ENCODE measurements at places on chromosomes 6 and 20.

- DNase-seq, result no peak
Observed at GRCh38 chr20:53371216-53371615, 222.4 kb downstream of the ZNF217 start.

- DNase-seq, result no peak
Observed at GRCh38 chr6:114997813-114998292, 655.0 kb upstream of the HS3ST5 start.

- no peak for DNase-seq
Observed at GRCh38 chr6:6320901-6321300, 439 bp upstream of the F13A1 start.

GRCh38 chr6:53583451-53583850 lies 38.5 kb upstream of the GCLC start:
- no peak for DNase-seq

DNA sequence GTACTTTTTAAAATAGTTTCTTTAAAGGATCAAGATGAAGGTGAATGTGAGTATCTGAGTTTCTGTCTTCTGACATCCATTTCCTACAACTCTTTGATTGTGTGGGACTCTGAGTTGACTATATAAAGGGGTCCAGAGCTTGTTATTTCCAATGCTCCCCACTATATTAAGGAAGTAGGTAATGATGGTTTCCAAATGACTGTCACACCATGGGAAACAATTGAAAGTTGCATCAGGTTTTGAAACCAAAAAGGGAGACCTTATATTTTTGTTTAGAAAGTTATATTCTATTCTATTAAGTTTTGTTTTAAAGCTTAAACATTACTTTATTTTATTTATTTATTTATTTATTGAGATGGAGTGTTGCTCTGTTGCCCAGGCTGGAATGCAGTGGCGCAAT lies 11.2 kb downstream of the CASS4 start:
- DNase-seq, result no peak

GRCh38 chr6:134609716-134610261 lies 291.9 kb upstream of the SGK1 start:
- no peak for DNase-seq

- DNase-seq, result no peak
Observed at GRCh38 chr6:144360401-144360800, 75.3 kb downstream of the UTRN start.

- DNase-seq, result no peak
Observed at GRCh38 chr6:3306848-3307247, 48.1 kb downstream of the PSMG4 start.

GRCh38 chr20:19750907-19751636 lies 7.0 kb upstream of the RIN2 start:
- DNase-seq, result no peak

GRCh38 chr6:100171533-100172321 lies 177.7 kb upstream of the MCHR2 start:
- no peak for DNase-seq

DNA sequence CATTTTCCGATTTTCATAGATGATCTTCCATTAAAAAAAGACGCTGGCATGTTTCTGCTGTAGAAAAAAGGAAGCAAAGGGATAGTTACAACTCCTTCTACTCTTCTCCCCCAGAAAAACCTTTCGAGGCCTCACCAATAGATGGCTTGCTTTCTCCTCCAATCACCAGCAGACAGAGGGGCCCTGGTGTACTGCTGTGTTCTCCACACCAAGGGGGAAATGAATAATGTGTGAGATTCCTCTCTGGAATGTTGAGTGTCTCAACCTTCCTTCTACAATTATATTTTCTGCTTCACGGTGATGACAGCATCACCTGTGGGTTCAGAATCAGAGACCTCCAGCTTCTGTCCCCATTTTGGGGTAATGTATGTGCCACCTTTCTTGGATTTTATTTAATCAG lies 185.7 kb upstream of the FLRT3 start:
- DNase-seq, result no peak

DNA sequence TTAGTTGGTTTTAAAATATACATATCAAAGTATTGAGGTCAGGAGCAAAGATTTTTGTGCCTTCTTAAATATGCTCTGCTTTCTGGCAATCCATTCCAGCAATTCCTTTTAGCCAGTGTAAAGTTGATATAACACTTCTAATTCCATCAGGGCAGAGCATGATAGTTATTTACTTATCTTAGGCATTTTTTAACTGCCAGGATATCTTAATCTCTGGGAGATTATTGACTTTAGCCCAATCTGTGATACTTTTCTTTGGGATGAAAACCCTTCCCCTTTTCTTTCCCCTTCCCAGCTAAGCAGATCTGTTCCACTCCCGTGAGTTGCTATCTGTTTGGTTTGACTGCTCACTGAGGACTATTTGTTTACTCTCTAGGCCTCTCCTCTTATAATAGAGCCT lies 168.7 kb upstream of the RSPO3 start:
- no peak for DNase-seq

DNA sequence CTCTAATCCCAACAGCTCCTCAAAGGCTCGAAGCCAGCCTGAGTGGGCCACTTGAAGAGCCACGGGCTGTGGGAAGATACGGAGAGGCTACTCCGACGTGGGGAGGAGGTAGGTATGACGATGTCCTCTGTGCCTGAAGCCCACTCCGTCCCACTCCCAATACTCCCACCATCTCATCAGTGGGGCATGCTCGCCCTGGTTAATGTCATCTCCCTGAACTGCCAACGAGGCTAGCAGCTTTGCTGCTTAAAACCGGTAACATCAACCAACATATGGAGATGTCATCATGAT lies 11.1 kb downstream of the NRN1 start:
- no peak for DNase-seq

DNA sequence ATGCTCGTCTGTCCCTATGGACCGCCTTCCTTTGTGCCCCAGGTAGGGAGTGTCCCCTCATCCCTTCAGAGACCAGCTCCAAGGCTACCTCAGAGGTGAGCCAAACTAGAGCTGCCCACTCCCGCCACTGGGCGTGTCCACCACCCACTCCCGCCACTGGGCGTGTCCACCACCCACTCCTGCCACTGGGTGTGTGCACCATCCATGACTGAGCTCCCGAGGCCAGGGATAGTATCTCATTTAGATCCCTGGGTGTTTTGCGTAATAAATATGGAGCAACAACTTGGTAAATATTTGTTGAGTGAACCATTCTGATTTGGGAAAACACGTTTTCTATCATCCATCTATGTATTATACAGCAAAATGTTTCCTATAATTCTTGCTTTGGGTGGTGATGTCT lies 68.8 kb downstream of the ZBTB2 start:
- no peak for DNase-seq

DNA sequence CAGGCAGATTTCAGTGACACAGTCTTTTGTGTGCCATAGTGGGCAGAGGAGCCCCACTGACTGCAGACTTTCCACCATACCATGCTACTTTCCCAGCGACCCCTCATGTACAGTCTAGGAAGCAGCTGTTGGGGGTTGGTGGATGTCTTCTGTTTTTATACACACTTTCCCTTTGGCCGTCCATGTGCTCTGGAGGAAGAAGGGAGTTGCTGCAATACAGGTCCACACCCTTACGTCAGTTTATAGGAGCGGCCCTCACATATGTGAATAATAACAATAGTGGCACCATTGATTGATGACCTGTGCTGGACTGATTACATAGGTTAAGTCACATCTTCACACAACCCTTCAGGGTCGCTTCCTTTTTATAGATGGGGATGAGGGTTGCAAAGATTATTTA lies 17.5 kb upstream of the CCN2 start:
- DNase-seq, result no peak

GRCh38 chr6:167933290-167933689 lies 64.2 kb upstream of the KIF25 start:
- no peak for DNase-seq

GRCh38 chr6:169536446-169537170 lies 165.2 kb downstream of the WDR27 start:
- DNase-seq, result no peak

DNA sequence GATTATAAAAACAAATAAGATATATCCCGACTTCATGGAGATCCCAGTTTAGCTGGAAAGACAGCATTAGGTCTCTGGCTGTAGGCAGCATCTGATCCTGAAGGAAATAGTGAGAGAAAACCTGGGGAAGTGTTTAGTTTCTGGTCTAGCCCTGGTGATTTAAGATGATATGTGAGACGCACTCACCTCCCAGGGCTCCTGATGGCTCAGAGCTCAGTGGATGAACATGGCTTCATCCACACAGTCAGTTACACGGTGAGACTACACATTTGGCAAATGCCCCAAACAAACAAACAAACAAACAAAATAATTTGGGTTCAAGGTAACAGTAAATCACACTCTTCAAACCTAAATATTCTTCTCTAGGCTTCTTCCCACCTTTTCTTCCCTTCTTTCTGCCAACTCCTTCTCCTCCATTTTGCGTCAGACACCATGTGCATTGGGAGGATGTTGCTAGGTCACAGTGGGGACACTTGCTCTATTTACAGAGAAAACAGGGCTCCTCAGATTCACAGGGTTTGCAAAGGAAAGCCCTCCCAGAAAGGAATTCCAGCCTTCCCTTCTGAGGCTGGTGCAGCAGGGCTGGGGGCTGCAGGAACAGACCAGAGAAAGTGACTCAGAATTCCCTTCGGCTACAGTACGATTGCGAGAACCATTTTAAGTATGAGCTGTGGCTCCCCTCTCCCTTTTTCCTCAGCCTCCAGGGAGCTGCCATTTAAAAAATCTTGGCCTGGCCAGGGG lies 59.6 kb upstream of the SALL4 start:
- DNase-seq, result no peak

DNA sequence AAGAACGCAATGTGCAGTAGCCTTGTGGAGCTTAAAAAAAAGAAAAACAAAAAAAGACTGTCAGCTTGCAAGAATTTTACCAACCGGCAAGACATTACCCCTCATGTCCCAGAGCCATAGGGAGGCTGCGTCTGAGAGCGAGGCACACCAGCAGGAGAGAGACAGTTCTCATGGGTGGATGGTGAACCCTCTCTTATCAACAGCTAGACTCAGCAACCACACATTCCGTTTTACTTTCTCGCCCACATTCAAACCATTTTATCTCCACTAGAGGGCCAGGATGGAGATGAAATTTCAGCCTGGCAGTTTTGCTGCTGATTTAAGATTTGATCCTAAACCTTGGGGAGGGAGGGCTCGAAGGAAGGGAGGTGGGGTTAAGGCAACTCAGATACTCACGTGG lies 247.0 kb downstream of the ATXN1 start:
- DNase-seq, result peak; percentile 18

Data from activated CD4-positive, alpha-beta T cell treated with anti-CD3 and anti-CD28 coated beads for 24 hours (primary cell).